ENCODE measurements at places on chromosomes 13 and 19.
A peak's percentile ranks its signal among the peaks of the same experiment; 100 is the strongest.

- DNase-seq, result no peak
Observed at GRCh38 chr13:55155046-55155445, 1985.7 kb upstream of the PRR20A start.

GRCh38 chr13:62450759-62451158 is 1035.1 kb upstream of the PCDH20 start:
- no peak for DNase-seq

DNA sequence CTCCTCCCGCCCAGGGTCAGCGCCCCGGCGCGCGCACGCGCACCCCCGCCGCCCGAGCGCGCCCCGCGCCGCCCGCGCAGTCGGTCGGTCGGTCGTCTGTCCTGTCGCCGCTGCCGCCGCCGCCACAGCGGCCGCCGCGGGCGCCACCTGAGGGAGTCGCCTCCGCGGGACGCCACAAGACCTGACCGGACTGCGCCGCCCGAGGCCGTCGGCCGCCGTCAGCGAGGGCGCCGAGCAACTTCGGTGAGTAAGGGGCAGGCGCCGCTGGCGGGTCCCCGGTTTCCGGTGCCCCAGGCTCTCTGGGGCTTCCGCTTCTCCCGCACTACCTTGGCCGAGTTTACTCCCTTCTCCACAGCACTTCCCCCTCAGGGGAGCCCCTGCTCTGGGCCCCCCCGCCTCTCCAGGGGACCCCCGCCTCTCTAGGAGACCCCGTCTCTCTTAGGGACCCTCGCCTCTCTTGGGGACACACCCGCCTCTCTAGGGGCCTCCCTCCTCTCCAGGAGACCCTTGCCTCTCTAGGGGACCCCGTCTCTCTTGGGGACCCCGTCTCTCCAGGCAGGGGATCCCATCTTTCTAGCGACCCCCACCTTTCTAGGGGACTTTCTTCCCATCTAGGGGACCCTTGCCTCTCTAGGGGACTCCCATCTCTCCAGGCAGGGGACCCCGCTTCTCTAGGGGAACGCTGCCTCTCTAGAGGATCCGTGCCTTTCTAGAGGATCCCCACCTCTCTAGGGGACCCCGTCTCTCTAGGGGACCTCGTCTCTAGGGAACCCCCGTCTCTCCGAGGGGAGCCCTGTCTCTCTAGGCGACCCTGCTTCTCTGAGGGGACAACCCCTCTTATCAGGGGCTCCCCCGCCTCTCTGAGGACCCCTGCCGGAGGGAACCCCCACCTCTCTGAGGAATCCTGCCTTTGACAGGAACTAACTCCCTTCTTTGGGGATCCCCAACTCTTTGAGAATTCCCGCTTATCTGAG is 19.3 kb upstream of the GATAD2A start:
- no peak for DNase-seq

DNA sequence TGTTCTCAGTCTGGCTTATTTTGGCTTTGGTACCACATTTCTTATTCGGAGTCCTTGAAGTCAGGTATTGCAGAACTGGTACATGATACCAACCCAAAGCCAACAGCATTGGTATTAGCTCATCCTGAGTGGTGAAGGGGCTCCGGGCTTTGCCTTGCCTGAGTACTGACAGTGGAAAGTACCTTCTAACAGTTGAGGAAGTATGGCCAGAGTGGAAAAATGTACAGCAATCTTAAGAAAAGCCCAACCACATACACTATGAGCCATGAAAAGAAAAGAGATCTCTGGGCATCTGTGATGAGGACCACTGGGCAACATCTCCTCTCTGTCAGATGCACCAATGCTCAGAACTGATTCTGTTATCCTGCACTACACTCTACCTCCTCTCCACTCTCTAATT is 8.3 kb downstream of the LCP1 start:
- no peak for DNase-seq

DNA sequence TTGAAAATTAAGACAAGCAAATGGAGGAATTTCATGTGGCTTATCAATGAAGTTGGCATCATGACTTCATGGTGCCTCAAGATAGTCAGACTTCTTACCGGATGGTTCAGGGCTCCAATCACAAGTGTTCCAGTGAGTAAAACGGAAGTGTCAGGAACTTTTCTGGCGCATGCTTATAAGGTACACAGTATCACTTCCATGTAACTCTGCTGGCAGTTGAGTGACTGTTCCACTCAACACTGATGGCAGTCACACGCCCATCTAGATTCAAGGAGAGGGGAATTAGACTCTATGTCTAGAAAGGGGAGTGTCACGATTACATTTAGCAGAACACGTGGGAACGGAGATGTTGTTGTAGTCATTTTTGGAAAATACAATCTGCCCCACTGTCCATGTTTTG is 114.3 kb downstream of the KCTD15 start:
- DNase-seq, result no peak

DNA sequence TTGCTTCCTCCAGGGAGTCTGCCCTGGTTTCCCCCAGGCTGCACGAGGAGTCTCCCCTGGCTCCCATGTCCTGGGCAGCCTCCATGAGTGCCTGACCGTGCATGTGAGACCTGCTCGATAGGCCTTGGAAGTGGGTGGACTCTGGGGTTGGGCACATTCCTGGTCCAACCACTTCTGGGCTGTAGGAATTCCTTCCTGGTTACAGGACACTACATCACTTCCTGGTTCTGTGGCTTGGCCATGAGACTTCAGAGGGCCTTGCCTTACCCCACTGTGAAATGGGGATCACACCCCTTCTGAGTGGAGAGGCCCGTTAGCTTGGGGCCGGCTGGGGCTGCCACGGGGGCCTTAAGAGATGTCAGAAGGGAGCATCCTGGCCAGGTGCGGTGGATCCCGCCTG is 4.0 kb upstream of the ZNF628 start:
- peak; percentile 82 for DNase-seq

DNA sequence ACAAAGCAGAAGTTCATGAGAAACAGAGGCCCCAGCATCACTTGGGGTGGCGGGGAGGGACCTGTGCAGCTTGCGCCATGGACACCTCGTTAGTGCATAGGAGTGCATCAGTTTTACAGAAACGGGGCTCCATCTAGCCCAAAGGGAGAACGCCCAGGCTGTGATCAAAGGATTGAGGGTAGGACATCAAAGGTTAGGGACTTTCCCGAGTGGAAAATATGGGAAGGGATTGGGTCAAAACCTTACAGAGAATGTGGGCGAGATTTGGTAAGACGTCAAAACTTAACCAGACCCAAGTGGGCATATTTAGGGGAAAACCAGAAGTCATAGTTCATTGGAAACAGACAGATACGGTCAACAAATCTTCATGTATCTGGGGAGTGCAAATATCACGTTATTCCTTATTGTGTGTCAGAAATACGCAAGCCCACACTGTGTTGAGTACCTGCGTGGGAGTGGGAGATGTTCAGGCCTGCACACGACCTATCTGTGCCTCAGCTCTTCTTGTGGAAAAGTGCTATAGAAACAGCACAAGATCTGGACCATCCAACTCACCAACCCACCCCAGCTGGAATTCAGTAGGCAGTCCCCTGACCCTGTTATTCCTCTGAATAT is 9.4 kb upstream of the GRAMD1A start:
- no peak for DNase-seq

DNA sequence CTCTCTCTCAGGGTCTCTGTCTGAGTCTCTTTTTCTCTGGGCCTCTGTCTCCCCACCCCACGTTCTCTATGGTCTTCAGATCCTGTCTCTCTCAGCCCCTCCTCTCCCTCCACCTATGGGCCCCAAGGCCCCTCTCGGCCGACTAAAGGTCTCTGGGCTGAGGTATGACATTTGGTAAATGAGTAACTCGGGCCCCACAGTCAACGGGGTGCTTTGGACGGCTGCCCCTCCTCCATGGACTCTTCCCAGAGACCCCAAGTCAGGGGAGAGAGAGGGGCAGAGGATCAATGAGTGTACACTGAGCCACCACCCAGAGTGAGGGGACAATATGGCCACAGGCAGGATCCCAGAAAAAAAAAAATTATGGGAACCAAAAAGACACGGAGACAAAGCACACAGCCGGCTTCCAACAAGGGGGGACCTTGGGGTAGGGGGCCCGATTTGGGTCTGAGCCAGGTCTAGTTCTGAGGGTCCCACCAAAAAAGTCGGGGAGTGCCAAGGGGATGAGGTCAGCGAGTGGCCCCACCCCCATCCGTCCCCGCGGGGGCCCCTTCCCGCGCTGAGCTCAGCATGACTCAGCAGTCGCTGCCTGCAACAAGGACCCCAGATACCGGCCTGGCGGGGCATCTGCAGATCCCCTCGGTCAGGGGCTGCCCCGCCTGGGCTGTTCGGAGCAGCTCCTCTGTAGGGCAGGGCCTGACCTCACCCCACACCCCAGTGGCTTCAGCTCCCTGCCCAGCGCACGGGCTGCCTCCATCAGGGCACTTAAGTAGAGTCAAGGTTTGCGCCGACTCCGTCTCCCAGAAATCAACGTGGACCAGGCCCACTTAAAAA is 1.5 kb upstream of the FTL start:
- peak; percentile 85 for DNase-seq

GRCh38 chr13:33174491-33174890 is 111.1 kb downstream of the STARD13 start:
- no peak for DNase-seq

GRCh38 chr19:49333811-49334288 is 1.4 kb upstream of the CD37 start:
- DNase-seq, result no peak

- no peak for DNase-seq
Observed at GRCh38 chr13:21330126-21330861, 128.8 kb downstream of the ZDHHC20 start.

- no peak for DNase-seq
Observed at GRCh38 chr19:54790711-54791110, 12.7 kb upstream of the KIR2DL4 start.

- no peak for DNase-seq
Observed at GRCh38 chr13:68897331-68897928, 1210.2 kb upstream of the ATXN8OS start.

- DNase-seq, result no peak
Observed at GRCh38 chr13:34003656-34004055, 185.7 kb downstream of the RFC3 start.

DNA sequence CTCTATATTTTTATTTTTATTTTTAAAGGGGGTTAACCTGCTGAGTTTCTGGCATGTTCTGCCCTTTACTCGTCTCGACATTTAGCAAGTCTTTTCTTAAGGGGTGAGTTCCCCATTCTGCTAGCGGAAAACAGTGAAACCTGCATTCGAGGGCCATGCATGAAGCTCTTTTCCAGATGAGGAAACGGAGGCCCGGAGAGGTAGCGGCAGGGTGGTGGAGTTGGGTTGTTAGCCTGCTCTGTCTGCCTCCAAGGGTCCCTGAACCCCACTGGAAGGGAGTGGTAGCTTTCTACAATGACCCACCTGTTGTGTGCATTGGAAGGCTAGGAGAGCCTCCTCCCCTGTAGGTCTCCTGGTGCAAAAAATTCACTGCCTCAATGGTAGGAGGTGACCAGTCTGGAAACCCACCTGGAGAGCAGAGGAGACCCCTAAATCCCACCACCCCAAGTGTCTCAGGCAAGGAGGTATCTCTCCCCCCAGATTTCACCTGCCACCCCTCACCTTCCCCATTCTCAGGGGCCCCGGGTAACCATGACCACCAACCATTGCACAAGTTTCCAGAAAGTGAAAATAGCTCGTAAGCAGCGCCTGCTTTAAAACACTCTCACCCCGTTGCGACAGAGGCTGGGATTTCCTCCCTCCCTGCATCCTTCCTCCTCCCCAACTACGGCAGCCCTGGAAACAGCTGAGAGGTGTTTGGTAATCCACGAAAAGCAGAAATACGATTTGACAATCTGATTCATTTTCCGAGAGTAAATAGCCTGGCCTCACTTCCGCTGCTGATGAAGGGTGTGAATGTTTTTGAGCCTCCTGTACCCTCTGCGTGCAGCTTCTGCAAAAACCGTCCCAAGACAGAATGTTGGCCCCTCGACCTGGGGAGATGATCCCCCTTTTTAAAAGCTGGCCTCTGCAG is 3.5 kb downstream of the KLF2 start:
- peak; percentile 70 for DNase-seq

Measured in AG08396 (cell line).